ENCODE measurements at places on chromosomes 13 and 19.

- DNase-seq = peak; percentile 92
Measured at GRCh38 chr19:778910-779653, 18.2 kb upstream of the PTBP1 start.

DNA sequence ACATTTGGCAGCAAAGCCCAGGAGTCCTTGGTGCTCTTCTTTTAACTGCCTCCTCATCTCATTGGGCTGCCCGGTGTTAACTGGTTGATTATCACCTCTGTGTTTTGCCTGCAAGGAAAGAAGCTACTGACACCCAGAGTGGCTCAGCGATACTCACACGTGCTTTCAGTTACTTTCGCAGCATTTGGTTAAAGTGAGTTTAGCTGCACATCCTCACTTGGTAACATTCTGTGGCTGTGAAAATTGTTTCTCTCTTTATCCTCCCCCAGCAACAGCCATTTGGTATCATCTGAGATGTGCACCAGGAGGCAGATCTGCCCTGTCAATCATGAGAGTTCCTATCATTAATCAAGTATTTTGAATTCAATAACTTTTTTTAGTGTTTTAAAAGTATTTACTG, 44.6 kb upstream of the GPR183 start:
- DNase-seq = no peak

DNA sequence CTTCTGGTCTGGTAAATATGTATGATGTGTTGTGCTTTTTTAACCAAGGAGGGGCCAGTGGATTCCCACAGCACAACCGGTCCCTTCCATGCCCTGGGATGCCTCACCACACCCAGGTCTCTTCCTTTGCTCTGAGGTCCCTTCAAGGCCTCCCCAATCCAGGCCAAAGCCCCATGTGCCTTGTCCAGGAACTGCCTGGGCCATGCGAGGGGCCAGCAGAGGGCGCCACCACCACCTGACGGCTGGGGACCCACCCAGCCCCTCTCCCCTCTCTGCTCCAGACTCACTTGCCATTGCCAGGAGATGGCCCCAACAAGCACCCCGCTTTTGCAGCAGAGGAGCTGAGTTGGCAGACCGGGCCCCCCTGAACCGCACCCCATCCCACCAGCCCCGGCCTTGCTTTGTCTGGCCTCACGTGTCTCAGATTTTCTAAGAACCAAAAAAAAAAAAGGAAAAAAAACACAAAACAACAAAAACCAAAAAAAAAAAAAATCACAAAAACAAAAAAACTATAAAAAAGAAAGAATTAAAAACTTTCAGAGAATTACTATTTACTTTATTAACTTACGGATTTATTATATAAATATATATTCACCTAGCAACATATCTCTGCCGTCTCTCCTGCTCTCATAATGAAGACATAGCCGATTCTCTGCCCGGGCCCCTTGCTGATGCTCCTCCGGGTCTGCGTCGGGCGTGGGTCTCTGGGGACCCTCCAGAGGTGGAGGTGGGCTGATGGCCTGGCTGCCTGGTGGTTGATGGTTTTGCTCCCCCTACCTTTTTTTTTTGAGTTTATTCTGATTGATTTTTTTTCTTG, 14.4 kb downstream of the CAPN12 start:
- no peak for DNase-seq

DNA sequence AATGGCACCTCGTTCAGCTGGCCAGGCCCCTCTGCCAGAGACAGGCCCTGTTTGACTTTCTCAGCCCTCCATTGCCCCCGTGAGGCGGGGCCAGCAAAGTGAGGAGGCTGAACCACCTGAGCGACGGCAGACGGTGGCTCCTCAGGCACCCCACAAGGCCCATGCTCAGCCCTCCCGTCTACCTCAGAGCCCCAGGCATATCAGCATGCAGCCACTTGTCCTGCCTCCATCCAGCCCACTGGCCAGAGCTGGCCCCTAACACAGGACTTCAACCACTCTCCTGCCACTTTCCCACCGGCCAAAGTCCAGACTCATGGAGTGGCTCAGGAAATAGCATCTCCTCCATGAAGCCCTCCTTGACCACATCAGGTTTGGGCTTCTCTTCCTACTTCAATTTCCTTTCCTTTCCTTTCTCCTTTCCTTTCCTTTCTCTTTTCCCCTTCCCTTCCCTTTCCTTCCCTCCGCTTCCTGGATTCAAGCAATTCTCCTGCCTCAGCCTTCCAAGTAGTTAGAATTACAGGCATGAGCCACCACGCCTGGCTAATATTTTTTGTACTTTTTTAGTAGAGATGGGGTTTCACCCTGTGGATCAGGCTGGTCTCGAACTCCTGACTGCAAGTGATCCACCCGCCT, 9.3 kb downstream of the SLC7A10 start:
- DNase-seq = no peak

- DNase-seq = peak; percentile 75
Measured at GRCh38 chr19:18995804-18996241, 37.5 kb downstream of the SUGP2 start.

DNA sequence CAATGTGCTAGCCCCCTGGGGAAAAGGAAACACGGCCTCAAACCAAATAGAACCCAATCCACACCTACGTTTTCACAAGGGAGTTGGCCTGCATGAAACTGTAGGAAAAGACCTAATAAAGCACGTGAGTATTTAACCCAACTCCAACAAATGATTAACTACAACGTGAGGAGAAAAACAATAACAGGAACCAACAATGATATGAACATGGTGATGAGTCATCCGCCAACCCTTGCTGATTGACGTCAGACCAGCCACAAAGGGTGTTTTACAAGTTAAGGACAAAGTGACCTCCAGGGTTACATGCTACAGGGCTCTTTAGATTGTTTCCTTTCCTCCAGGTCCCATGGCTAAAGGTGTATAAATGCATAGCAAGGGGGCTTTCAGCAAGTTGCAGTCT, 460.5 kb downstream of the COG6 start:
- peak; percentile 76 for DNase-seq

Measured in RWPE1 (cell line).